ENCODE measurements at places on chromosomes 1 and 21.

DNA sequence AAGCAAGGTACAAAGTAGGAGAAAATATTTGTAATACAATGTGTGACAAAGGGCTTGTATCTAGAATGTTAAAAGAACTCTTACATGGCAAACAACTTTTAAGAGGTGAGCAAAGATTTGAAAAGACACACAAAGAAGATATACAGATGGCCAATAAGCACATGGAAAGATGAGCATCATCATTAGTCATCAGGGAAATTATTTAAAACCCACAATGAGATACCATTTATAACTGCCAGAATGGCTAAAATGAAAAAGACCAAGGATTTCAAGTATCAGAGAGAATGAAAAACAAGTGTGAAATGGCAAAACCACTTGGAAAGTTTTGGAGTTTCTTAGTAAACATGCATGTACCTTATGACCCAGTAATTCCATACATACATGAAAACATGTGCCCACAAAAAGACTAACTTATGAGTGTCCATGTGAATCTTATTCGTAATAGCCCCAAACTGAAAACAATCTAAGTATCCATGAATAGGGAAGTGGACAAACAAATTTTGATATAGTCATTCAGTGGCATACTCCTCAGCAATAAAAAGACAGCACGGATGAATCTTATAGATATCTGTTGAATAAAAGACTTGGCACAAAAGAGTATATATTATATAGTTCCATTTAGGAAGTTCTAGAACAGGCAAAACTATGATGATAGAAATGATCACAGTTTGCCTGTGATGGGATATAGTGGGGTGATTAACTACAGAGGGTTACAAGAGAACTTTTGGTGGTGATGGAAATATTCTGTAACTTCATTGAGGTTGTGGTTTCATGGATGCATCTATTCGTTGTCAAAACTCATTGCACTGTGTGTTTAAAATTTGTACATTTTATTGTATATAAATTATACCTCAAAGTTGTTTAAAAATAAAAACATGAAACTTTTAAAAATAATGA lies 82.0 kb downstream of the DISP1 start:
- DNase-seq: peak; percentile 19

- no peak for DNase-seq
Observed at GRCh38 chr1:232983817-232984567, 33.6 kb downstream of the NTPCR start.

- no peak for DNase-seq
Observed at GRCh38 chr21:44005593-44005992, 6.5 kb upstream of the TRAPPC10 start.

GRCh38 chr1:204350857-204351573 lies 8.7 kb downstream of the PLEKHA6 start:
- no peak for DNase-seq

GRCh38 chr1:114342376-114342775 lies 168.6 kb downstream of the TRIM33 start:
- DNase-seq: no peak

GRCh38 chr1:235979716-235980333 lies 85.1 kb downstream of the NID1 start:
- DNase-seq: no peak

DNA sequence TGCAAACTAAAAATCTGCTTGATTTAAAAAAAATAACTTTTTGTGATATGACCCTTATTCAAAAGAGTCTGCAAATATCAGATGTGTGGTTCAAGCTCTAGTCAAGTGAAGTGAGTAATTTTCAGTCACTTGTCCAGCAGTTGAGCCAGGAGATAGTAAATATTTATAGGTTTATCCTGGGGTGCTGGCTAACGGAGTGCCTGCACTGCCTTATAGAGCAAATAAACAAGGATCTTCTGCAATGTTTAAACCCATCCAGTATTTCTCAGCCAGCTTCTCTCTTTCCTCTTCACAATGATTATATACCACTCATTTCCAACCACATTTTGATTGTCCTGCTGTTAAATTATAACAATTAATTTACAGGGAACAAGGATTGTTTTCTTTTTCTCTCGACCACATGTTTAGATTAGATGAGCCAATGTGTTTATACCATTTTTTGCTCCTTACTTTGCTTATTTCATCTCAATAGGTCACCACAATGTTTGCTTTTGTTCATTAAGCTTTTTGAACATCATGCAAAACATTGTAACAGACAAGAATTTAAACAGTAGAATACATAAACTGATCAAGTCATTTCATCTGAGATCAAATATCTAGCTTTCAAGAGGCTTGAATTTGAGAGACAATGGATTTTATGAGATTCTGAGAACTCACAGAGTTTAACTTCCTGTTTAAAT lies 60.3 kb upstream of the GREM2 start:
- DNase-seq: no peak

- DNase-seq: peak; percentile 30
Observed at GRCh38 chr1:225987491-225988316, 11.4 kb downstream of the SDE2 start.

DNA sequence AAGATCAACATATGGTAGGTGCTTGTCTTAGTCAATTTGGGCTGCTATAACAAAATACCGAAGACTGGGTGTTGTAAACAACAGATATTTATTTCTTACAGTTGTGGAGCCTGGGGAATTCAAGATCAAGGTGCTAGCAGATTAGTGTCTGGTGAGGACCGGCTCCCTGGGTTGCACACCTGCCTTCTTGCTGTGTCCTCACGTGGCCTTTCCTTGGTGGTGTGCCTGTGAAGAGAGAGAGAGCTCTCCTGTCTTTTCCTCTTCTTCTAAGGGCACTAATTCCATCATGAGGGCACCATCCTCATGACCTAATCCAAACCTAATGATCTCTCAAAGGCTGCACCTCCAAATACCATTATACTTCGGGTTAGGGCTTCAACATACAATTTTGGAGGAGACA lies 45.8 kb upstream of the ATF3 start:
- DNase-seq: no peak

- peak; percentile 17 for DNase-seq
Observed at GRCh38 chr1:165355977-165356811, at the start of gene LMX1A. LMX1A (minus strand) TSS chr1:165356715; CDS start chr1:165355559, 1,156 bp downstream.

DNA sequence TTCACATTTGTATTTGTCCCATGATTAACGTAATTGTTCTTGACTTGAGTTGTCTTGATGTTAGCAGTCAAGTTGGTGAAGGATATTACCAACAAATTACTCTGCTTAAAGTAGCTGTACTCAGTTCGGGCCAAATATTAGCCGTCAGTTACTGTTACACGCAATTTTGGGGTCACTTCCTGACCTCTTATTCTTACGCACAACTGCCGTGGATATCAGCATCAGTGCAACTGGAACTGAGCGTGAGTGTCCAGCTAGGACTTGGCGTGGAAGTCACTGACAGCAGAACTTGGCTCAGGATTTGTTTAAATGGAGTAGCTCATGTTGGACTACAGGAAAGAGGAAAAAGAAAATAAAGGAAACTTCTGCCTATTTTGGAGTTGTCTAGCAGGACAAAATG lies 56.4 kb downstream of the ADAMTS1 start:
- DNase-seq: no peak

GRCh38 chr1:4718071-4718470 lies 63.7 kb downstream of the AJAP1 start:
- no peak for DNase-seq

Measured in mammary epithelial cell (primary cell).